ENCODE measurements at places on chromosomes 5 and 9. TPM values are rescaled to one million over a fixed set of nuclear protein-coding genes. Genes with fewer than 3 reads are reported as not detected.
A peak's percentile ranks its signal among the peaks of the same experiment; 100 is the strongest.

GRCh38 chr5:35665096-35665495 lies 47.4 kb downstream of the SPEF2 start:
- no peaks in the 10 kb centered on the region for H3K36me3 ChIP-seq
- H3K4me3 ChIP-seq, result no peak overlapping the region
- no peaks in the 10 kb centered on the region for H3K27me3 ChIP-seq
- DNase-seq, result no peak

- no peak for DNase-seq
- no peaks in the 10 kb centered on the region for H3K36me3 ChIP-seq
- H3K4me3 ChIP-seq, result no peak overlapping the region
- H3K4me1 ChIP-seq, result no peaks in the 10 kb centered on the region
Measured at GRCh38 chr5:123720955-123721354, 209.0 kb downstream of the CSNK1G3 start.

LHX2 gene
- not detected for total RNA-seq

GADD45G gene
- total RNA-seq, result 13.0 TPM

SEMA5A gene
- 25.9 TPM for total RNA-seq

TXNDC8 gene
- total RNA-seq, result not detected

DNA sequence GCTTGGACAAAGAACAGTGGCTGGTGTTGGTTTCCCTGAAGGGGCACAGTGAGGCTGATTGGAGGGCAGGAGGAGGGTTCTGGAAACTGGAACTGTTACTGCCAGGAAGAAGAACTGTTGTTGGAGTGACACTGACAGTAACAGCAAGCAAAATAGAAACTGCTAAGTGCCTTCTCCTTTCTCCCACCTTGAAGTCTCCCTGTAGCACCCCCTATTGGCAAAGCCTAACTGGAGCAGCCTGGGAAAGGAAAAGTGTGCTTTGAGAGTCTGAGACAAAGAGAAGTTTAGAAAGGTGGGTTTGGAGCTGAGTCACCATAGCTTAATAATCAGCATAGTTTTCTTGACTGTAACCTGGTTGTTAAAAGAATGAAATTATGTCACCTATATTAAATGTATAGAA lies 2.5 kb upstream of the TMEM174 start:
- H3K36me3 ChIP-seq, result no peaks in the 10 kb centered on the region
- no peaks in the 10 kb centered on the region for H3K27me3 ChIP-seq
- no peak overlapping the region for H3K4me3 ChIP-seq
- H3K4me1 ChIP-seq, result no peaks in the 10 kb centered on the region
- H3K27ac ChIP-seq, result no peak overlapping the region

- H3K27me3 ChIP-seq, result no peaks in the 10 kb centered on the region
- no peaks in the 10 kb centered on the region for H3K36me3 ChIP-seq
- no peak for DNase-seq
- no peak overlapping the region for H3K4me3 ChIP-seq
Measured at GRCh38 chr5:88892669-88893068, 9.7 kb upstream of the MEF2C start.

GRCh38 chr5:139392678-139393496 lies 2.0 kb downstream of the PROB1 start:
- peaks cover 3% of the 10 kb centered on the region for H3K4me1 ChIP-seq
- H3K27ac ChIP-seq, result peak overlapping the region; percentile 88
- DNase-seq, result no peak
- peak overlapping the region; percentile 68 for H3K4me3 ChIP-seq
- H3K27me3 ChIP-seq, result peaks cover 3% of the 10 kb centered on the region
- H3K36me3 ChIP-seq, result no peaks in the 10 kb centered on the region

DNA sequence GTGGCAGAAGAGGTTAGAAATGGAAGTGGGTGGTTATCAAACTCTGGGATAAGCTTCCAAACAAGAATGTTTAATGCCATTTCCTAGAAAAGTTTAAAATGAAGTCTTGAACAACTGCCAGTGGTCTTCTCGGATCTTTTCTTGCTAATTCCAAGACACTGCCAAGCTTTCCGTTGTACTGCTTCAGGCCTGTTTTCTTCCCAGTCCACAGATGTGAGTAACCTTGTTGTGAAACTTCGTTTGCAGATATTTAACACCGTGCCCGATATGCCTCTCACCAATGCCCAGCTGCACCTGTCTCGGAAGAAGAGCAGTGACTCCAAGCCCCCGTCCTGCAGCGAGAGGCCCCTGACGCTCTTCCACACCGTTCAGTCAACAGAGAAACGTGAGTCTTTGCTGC lies 269.8 kb downstream of the NR3C1 start:
- H3K27me3 ChIP-seq, result no peaks in the 10 kb centered on the region
- H3K4me1 ChIP-seq, result no peaks in the 10 kb centered on the region
- no peaks in the 10 kb centered on the region for H3K36me3 ChIP-seq
- no peak for DNase-seq
- H3K4me3 ChIP-seq, result no peak overlapping the region
- H3K27ac ChIP-seq, result no peak overlapping the region

PCDHGB6 gene
- total RNA-seq, result 12.8 TPM

NEUROG1 gene
- total RNA-seq, result not detected

DNA sequence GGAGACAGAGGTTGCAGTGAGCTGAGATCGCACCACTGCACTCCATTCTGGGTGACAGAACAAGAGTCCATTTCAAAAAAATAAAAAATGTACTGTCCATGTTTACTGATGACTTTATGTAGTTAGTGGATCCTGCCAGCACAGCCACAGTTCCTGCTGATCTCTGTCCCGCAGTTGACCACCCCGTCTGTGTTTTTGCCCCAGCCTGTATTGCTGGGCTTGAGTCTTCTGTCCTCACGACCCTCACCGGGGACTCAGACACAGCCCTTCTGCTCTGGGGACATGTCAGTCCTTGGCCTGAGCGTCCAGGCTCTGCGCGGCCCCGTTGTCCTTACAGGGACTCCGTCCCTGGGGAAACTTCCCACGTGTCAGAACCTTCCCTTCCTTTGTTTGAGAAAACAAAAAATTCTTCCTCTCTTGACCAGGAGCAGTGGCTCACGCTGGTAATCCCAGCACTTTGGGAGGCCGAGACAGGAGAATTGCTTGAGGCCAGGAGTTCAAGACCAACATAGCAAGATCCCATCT lies 14.5 kb downstream of the SURF6 start:
- H3K27ac ChIP-seq, result no peak overlapping the region
- DNase-seq, result no peak
- H3K4me1 ChIP-seq, result no peaks in the 10 kb centered on the region

DNA sequence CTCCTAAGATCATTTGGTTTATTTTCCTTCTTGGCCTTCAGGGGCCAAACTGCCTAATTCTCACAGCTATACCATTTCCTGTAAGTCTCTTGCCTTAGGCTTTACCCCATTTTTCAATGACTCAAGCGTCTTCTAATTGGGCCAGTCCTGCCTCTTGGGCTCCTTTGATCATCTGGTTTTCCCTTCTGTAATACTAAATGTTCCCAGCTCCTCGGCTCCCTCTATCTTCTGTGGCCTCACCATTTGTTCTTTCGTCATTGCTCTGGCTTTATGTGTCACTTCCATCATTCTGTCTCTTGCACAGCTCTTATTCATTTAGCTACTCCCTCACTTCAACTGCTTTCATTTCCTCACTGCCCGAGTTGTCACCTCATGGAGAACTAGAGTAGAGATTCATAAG lies 14.5 kb upstream of the SPINK7 start:
- no peak overlapping the region for H3K27ac ChIP-seq
- no peaks in the 10 kb centered on the region for H3K36me3 ChIP-seq
- H3K4me3 ChIP-seq, result no peak overlapping the region

ARID3C gene
- total RNA-seq, result not detected

DNA sequence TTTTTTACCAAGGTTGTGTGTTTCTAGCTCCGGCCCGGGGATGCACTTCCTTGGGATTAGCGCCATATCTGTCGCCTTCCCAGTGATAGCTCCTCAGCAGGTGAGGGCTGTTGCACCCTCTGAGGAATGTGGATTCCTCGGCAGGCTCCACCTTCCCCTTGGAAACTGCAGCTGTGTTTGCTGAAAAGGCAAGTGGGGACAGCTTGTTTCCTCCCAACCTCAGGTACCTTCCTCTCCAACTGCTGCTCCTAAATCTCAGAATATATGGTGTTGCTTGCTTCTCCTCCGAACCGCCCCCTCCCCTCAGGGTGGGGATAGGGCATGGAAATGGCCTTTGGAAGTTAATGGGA lies 1.3 kb downstream of the SLC1A1 start:
- peak overlapping the region; percentile 67 for H3K4me3 ChIP-seq
- DNase-seq, result no peak
- no peaks in the 10 kb centered on the region for H3K4me1 ChIP-seq
- no peaks in the 10 kb centered on the region for H3K36me3 ChIP-seq
- H3K27ac ChIP-seq, result no peak overlapping the region

GRCh38 chr5:172630986-172631385 lies 10.1 kb upstream of the NEURL1B start:
- no peak for DNase-seq
- H3K27ac ChIP-seq, result no peak overlapping the region
- no peaks in the 10 kb centered on the region for H3K27me3 ChIP-seq
- no peaks in the 10 kb centered on the region for H3K36me3 ChIP-seq

- H3K27me3 ChIP-seq, result no peaks in the 10 kb centered on the region
- no peaks in the 10 kb centered on the region for H3K36me3 ChIP-seq
- peak overlapping the region; percentile 71 for H3K27ac ChIP-seq
- H3K4me3 ChIP-seq, result peak overlapping the region; percentile 48
- no peak for DNase-seq
Measured at GRCh38 chr5:172878933-172879752, 45.1 kb downstream of the ERGIC1 start.

GRCh38 chr9:6247266-6247665 lies 31.7 kb downstream of the IL33 start:
- H3K36me3 ChIP-seq, result no peaks in the 10 kb centered on the region
- no peak overlapping the region for H3K27ac ChIP-seq
- H3K27me3 ChIP-seq, result no peaks in the 10 kb centered on the region
- DNase-seq, result no peak
- H3K4me3 ChIP-seq, result no peak overlapping the region

CAMK4 gene
- total RNA-seq, result 0.98 TPM

PAPPA gene
- total RNA-seq, result 3.4 TPM

GRCh38 chr5:172009536-172010270 lies 3.3 kb upstream of the FBXW11 start:
- no peaks in the 10 kb centered on the region for H3K36me3 ChIP-seq
- no peak overlapping the region for H3K27ac ChIP-seq
- H3K27me3 ChIP-seq, result no peaks in the 10 kb centered on the region
- H3K4me1 ChIP-seq, result no peaks in the 10 kb centered on the region
- no peak for DNase-seq

GRCh38 chr5:28766565-28767158 lies 1728.3 kb upstream of the CDH9 start:
- DNase-seq, result no peak
- no peak overlapping the region for H3K4me3 ChIP-seq
- no peaks in the 10 kb centered on the region for H3K27me3 ChIP-seq
- no peaks in the 10 kb centered on the region for H3K36me3 ChIP-seq

FAM221B gene
- 0.15 TPM for total RNA-seq

MEIKIN gene
- not detected for total RNA-seq

DNA sequence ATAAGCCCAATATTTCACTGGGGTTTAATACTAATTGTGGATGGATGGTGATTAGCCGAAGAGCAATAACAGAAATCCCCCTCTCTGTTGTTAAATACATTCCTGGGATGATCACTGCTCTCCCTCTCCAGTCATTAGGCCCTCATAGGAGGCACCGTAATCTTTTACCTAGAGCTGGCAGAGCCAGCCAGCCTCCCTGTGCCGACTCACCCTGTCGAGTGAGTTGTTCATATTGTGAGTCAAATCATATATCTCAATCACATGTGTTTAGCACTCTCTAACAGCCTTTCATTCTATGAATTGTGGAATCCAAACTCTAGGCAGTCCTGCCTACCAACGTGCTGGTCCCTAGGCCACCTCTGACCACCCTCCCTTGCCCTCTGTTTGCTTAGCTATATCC lies 771.0 kb downstream of the IRX1 start:
- no peak overlapping the region for H3K27ac ChIP-seq
- no peaks in the 10 kb centered on the region for H3K4me1 ChIP-seq
- DNase-seq, result no peak
- no peaks in the 10 kb centered on the region for H3K27me3 ChIP-seq
- H3K36me3 ChIP-seq, result no peaks in the 10 kb centered on the region
- no peak overlapping the region for H3K4me3 ChIP-seq

NPDC1 gene
- 63.1 TPM for total RNA-seq

CER1 gene
- not detected for total RNA-seq

GRCh38 chr5:111730659-111731382 lies 26.2 kb downstream of the NREP start:
- H3K4me1 ChIP-seq, result no peaks in the 10 kb centered on the region
- no peak for DNase-seq
- H3K4me3 ChIP-seq, result no peak overlapping the region
- no peak overlapping the region for H3K27ac ChIP-seq

PCDHGA7 gene
- total RNA-seq, result 10.8 TPM

- no peak for DNase-seq
- H3K4me1 ChIP-seq, result no peaks in the 10 kb centered on the region
- H3K4me3 ChIP-seq, result no peak overlapping the region
- no peaks in the 10 kb centered on the region for H3K27me3 ChIP-seq
- no peak overlapping the region for H3K27ac ChIP-seq
Measured at GRCh38 chr9:112753725-112754124, 3.2 kb downstream of the SNX30 start.

GRCh38 chr5:159887050-159887449 lies 29.2 kb upstream of the ADRA1B start:
- H3K4me3 ChIP-seq, result no peak overlapping the region
- no peak overlapping the region for H3K27ac ChIP-seq
- H3K4me1 ChIP-seq, result no peaks in the 10 kb centered on the region

SLC36A2 gene
- total RNA-seq, result 0.16 TPM

DNA sequence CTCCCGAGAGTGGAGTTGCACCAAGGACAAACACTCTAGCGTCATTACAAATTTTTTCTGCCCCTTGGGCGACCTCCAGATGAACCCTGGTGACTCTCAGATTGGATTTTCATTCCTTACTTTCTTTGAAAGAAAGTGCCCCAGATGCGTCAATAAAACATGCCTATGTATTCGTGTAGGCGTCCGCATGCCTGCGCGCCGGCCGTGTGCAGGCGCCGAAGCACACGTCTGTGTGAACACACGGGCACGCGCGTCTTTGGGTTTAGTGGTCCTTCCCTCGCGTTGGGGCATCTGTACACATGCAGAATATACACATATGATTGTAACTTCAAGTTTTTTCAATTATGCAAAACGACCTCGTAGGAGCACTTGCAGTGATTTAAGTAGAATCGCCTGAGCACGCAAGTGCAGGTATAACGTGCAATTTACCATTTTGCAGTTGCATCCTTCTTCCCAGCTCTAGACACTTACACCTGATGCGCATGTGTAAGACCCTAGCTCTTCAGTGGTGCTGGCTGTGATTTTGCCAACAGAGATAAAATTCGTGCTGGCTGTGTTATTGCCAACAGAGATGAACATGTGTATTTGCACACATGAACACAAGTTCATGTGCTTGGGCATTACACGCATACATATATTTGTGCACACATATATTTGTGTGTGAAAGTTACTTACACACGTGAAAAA lies 1.9 kb upstream of the LHX2 start:
- no peaks in the 10 kb centered on the region for H3K4me1 ChIP-seq
- no peak overlapping the region for H3K4me3 ChIP-seq
- peaks cover 98% of the 10 kb centered on the region for H3K27me3 ChIP-seq
- no peaks in the 10 kb centered on the region for H3K36me3 ChIP-seq
- H3K27ac ChIP-seq, result no peak overlapping the region
- DNase-seq, result no peak

- no peaks in the 10 kb centered on the region for H3K4me1 ChIP-seq
- DNase-seq, result no peak
- no peaks in the 10 kb centered on the region for H3K36me3 ChIP-seq
- no peaks in the 10 kb centered on the region for H3K27me3 ChIP-seq
Measured at GRCh38 chr9:115855458-115856133, 298.0 kb upstream of the PAPPA start.

GRCh38 chr9:34463098-34463900 lies 4.7 kb downstream of the DNAI1 start:
- H3K4me1 ChIP-seq, result no peaks in the 10 kb centered on the region
- DNase-seq, result no peak

- peaks cover 4% of the 10 kb centered on the region for H3K4me1 ChIP-seq
- no peak for DNase-seq
- H3K27me3 ChIP-seq, result no peaks in the 10 kb centered on the region
- H3K4me3 ChIP-seq, result no peak overlapping the region
Measured at GRCh38 chr9:27471366-27471765, 52.7 kb upstream of the IFNK start.
